ENCODE measurements at places on chromosomes 12 and 14.

DNA sequence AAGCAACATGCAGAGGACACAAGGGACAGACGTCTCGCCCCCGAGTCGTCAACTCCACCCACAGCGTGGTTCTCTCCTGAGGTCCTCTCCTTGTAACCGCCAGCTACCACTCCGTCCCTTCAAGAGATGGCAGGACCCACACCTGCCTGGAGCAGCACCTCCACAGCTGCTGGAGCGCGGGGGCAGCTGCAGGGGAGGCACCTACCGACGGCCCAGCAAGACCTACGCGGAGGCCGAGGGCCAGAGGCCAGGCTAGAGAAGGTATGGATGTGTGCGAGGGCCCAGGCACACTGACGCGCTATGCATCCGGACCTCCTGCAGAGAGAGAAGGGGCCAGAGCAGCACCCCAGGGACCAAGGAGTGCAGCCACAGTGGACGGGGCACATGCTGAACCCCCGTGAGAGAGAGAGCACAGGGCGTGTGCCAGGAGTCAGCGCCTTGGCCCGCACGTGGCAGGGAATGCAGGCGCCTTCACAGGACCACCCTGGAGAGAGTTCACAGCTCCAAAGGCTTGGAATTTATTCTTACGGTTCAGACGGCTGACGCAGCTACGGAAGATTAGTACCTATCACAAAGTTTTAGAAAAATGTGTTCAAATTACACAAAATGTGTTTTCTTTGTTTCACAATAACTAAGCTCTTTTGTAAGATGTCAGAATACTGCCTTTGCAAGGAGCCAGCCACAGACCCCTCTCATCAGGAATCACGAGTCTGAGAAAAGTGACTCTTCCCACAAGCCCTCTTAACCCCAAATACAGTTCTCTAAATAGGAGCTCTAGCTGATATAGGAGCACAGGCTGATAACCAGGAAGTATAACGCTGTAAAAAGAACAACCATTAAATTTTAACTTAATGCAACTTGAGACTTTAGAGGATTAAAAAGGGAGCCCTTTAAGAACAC, 36.8 kb downstream of the CDC42BPB start:
- no peak for DNase-seq

- no peak for DNase-seq
Measured at GRCh38 chr14:72699852-72700257, 194.0 kb downstream of the DPF3 start.

GRCh38 chr14:99397698-99398097, 83.0 kb downstream of the SETD3 start:
- DNase-seq, result no peak

GRCh38 chr12:58877243-58877743, 43.0 kb downstream of the LRIG3 start:
- no peak for DNase-seq

GRCh38 chr12:89882792-89883191, 174.2 kb upstream of the ATP2B1 start:
- no peak for DNase-seq

DNA sequence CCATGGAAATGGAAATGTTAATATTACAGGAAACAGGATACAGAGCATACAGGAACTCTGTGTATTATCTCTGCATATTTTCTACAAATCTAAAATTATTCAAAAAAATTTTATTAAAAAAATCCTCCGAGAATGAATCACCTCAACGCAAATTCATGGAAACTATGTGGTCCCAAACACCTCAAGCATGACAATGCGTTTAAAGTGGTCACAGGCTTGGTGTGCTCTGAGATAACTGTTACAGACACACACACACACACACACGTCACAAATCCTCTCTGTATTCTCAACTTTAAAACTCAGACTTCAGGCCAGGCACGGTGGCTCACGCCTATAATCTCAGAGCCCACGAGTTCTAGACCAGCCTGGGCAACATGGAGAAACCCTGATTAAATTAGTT, 45.3 kb upstream of the MTERF2 start:
- no peak for DNase-seq

DNA sequence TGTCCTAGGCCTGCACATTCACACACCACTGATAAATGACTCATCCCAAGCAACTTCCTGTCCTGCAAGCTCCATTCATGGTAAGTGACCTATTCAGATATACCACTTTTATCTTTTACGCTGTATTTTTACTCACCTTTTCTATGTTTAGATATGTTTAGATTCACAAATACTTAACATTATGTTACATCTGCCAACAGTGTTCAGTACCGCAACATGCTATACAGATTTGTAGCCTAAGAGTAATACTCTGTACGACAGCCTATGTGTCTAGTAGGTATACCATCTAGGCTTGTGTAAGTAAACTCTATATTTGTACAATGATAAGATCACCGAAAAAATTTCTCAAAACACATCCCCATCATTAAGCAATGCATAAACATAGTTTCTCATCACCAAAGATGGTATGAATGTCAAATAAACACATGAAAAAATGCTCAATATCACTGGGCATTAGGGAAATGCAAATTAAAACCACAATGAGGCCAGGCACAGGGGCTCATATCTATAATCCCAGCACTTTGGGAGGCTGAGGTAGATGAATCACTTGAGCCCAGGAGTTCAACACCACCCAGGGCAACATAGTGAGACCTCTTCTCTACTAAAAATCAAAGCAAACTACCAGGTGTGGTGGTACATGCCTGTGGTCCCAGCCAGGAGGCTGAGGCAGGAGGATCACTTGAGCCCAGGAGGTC, 20.7 kb downstream of the ATXN2 start:
- no peak for DNase-seq

- no peak for DNase-seq
Measured at GRCh38 chr14:81402123-81402495, 2.0 kb upstream of the STON2 start.

GRCh38 chr12:108542320-108542719, 18.7 kb downstream of the SART3 start:
- DNase-seq, result no peak

DNA sequence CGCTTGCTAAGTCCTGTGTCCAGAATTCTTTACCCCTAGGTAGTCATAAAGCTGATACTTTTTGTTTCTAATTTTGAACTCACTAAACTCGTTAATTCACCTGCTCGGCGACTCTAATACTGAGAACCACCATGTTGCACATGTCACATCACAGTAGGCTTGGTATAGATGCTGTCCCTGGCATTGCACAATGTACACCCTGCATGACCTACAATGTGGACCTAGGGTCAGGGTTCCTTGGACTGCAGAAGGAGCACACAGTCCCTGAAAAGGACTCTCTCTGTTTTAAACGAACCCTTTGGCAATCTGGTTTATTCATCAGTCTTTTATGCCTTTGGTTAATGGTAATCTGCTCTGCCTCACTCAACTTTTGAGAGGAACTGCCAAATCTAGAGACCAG, 272.4 kb downstream of the FOXN3 start:
- DNase-seq, result no peak

- DNase-seq, result no peak
Measured at GRCh38 chr14:21612324-21612723, 22.4 kb downstream of the OR10G2 start.

GRCh38 chr12:49524660-49525324, 14.0 kb upstream of the KCNH3 start:
- no peak for DNase-seq

DNA sequence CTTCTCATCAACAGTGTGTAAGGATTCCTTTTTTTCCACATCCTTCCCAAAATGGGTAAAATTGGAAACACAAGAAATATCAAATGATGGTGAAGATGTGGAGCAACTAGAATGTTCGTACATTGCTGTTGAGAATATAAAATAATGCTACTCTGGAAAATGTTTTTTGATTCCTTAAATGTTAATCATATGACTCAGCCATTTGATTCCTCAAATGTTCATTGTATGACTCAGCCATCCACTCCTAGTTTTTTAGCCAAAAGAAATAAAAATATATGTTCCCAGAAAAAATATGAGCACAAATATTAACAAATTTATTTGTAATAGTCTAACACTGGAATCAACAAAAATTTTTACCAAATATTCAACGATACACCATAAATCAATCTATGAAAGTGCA, 1108.6 kb downstream of the LRFN5 start:
- no peak for DNase-seq

- DNase-seq, result no peak
Measured at GRCh38 chr12:82242729-82243128, 115.5 kb downstream of the CCDC59 start.

GRCh38 chr12:57605811-57606311, 1.2 kb downstream of the DTX3 start:
- no peak for DNase-seq
